ENCODE measurements at places on chromosomes 5 and 9.

- no peak for DNase-seq
Measured at GRCh38 chr9:124370896-124371582, 44.2 kb downstream of the PSMB7 start.

DNA sequence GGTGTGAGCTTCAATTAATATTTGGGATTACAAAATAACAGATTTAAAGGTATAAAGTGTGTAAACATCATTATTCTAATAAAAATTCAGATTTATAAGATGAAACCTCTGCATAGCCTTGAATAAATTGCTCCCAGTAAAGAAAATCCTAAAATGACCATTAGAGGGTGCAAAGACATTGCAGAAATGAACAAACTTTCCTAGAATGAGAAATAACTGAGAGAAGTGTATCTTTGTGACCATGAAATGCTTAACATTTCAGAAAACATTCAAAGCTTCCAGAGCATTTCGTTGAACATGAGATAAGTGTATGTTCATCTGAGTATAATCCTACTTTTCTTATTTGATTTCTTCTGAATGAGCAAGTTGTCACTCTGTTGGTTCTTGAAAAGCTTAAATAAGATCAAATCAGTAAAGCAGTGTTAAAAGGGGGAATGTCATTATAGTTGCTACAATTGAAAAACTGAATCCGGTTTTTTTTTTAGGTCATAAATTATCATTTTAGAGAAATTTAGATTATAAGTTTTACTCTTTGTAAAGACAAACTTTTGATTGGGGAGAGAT, 24.7 kb upstream of the NUDT12 start:
- DNase-seq = no peak

GRCh38 chr5:178202541-178202940, 1.8 kb upstream of the HNRNPAB start:
- no peak for DNase-seq

- DNase-seq = no peak
Measured at GRCh38 chr9:89493181-89493580, 4.7 kb downstream of the SEMA4D start.

DNA sequence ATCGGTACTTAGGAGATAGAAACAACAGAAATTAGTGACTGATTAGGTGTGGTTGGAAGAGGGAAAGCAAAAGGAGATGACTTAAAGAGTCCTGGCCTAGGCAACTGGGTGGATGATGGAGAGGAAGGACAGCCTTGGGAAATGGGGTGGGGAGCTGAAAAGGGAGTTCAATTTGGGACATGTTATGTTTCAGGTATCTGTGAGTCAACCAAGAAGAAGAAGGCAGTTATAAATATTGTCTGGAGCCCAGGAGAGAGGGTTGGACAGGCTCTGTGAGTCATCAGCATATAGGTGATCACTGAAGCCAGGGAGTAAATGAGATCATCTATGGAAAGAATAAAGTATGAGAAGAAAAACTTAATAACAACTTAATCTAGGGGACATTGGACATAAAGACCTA, 357.7 kb downstream of the NPR3 start:
- DNase-seq = no peak

DNA sequence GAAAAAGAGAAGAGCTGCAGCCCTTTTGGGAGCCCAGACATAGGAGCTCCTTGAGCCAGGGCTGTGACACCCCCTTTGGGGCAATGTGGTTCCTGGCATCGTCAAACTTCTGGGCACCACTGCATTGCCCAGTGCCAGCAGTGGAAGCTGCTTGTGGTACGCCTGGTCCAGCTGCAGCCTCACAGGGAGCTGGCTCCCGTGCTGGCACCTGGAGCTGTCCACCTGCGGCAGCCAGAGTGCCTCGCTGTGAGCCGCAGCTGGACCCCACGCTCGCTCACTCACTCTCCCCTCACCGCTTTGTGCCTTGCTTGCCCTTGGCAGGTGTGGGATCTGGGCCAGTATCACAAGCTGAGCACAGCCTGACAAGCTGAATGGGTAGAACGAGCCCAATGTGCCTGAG, 1150.8 kb upstream of the CDH6 start:
- DNase-seq = no peak

GRCh38 chr9:81636255-81636599, 53.1 kb downstream of the TLE1 start:
- DNase-seq = no peak

- no peak for DNase-seq
Measured at GRCh38 chr5:107011605-107012004, 659.1 kb downstream of the EFNA5 start.

GRCh38 chr9:37788332-37788731, 3.5 kb upstream of the EXOSC3 start:
- no peak for DNase-seq

- DNase-seq = no peak
Measured at GRCh38 chr5:163964671-163965070, 459.3 kb downstream of the MAT2B start.

- DNase-seq = no peak
Measured at GRCh38 chr5:33810491-33811120, 81.2 kb downstream of the ADAMTS12 start.

GRCh38 chr9:71446473-71447411, 321.6 kb downstream of the CEMIP2 start:
- DNase-seq = no peak

GRCh38 chr5:95285409-95285755, 488 bp upstream of the MCTP1 start:
- DNase-seq = no peak

- DNase-seq = no peak
Measured at GRCh38 chr9:85114799-85115198, 445.3 kb downstream of the NTRK2 start.

- no peak for DNase-seq
Measured at GRCh38 chr9:126510564-126510963, 103.2 kb upstream of the LMX1B start.

GRCh38 chr9:38205279-38205678, 136.3 kb upstream of the SHB start:
- no peak for DNase-seq

GRCh38 chr9:90789862-90790261, 11.8 kb upstream of the SYK start:
- no peak for DNase-seq

GRCh38 chr5:142013734-142014521, 1.1 kb upstream of the GNPDA1 start:
- peak; percentile 34 for DNase-seq

DNA sequence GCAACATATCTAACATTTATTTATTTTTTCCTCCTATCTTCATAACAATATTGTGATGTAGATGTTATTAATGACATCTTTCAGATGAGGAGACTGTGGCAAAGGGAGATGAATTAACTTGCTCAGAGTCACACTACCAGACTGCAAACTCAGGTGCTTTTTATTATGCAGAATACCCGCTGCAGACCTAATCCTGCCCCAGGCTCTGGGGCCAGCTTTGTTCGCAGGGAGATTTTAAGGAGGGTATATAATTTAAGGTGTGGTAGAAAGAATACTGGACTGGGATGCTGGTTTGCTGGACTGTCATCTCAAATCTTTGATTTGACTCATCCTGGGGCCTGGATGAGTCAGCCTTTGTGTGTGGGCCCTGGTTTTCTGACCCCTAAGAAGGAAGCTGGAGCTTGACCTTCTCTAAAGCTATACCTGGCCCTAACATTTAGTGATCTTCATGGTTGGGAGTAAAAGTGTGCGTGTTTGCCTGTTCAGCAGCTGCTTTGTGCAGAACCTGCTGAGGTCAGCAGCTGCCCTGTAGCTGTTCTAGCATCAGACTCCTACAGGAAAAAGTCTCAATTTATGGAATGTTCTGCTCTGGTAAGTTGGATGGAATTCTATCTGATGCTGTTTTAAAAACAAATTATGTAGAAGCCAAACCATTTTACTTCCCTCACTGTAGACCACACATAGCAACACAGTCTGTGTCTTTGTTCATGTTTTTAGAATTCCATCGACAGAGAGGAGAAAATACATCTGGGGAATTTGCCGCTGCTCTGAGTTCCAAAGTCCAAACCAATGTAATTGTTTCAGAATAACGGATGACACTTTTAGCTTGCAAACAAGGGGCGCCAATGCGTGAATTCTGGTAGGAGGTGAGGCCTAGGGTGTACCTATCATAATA, 4.5 kb downstream of the SLC36A1 start:
- DNase-seq = no peak

DNA sequence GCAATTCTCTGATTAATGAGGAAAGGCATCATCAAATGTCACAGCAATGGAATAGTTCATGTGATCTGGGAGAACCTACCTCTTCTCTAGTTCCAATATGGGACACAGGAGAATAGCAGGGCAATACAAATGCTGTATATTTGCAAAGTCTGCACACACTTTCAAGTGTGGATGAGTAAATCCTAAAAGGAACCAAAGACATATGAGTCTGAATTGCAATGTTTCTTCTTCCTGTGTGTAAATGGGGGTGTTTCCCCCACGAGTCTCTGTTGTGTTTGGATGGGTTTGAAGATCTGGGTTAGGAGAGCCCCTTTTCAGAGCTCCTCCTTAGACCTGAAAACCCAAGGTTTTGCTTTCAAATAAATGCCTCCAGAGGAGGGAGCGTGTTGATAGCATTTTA, 26.9 kb downstream of the SLC46A2 start:
- no peak for DNase-seq

- DNase-seq = peak; percentile 10
Measured at GRCh38 chr5:5886812-5887486, 464.5 kb downstream of the ICE1 start.

DNA sequence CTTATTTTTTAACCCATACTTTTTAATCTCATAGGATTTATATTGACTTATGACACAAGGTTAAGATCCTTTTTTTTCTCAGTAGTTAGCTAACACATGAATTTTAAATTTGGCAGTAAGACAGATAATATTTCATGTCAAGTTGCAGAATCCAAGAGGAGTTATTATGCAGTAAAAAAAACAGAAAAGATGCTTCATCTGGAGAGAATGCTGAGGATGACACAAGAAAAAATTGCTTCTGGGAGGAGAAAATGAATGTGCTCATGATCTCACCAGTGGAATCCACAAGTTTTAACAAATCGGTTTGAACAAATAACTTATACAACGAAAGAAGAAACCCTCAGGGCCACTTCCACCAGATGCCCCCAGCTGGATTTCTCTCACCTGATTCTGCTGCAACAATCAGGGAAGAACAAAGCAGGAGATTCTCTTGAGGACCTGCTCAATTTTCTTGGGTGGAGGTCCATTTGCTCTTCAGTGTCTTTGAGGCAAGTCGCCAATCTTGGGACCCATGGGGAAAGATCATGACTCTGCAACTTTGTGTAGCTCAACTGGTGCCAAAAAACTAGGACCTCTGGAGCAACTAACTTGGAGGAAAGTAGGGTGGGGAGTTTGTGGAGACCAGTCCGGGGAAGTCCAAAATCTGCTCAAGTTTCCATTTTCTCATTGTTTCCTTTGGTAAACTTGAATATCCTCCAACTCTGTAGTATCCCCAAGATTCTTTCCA, 50.5 kb upstream of the TNFSF15 start:
- no peak for DNase-seq

- no peak for DNase-seq
Measured at GRCh38 chr5:10671041-10672008, 89.7 kb downstream of the DAP start.

DNA sequence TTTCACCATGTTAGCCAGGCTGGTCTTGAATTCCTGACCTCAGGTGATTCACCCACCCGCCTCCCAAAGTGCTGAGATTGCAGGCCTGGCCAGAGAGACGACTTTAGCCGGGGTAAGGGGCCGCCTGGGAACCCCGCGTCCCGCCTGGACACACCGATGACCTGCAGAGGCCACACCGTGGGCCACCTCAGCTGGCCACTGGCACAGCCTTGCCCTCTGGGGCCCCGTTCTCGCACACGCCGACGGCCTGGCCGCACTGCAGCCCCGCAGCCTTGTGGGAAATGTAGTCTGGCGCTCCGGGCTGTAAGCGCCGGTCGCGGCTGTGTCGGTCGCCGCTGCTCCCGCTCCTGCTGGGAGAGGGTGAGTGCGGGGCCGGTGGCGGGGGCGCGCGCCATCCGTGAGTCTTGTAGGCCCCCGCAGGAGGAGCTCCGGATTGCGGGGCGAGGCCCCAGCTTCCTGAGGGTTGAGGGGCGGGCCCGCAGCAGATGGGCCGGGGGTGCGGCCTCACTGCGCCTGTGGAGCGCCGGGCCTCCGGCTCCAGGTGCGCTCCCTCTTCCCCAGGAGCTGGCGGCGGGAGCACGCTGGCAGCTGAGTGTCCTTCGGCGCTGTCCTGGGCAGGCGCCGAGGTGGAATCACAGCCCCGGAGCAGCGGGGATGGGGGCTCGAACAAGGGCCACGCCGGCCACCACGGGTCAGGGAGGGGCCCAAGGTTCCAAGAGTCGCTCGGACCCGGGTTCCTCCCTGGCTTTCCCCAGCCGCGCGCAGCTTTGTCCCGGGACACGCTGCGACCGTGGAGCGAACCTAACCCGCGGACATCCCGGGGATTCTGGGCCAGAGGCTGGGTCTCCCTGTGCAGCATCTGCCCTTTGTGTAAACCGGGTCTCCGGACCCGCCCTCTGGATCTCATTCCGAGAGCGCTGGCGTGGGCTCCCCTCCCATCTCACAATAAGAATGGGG, at the start of gene ZFP2:
ZFP2 (plus strand) TSS at position 299 of the 957 bp plus-strand sequence. CDS start 35,401 bp downstream, outside the sequence.
- DNase-seq = no peak

- DNase-seq = no peak
Measured at GRCh38 chr9:15944341-15944740, 391.5 kb downstream of the CCDC171 start.

GRCh38 chr9:137025517-137025966, 2.5 kb downstream of the ABCA2 start:
- no peak for DNase-seq

GRCh38 chr5:102772273-102772672, 17.2 kb downstream of the PAM start:
- DNase-seq = no peak

GRCh38 chr9:71333321-71333720, 211.9 kb upstream of the TRPM3 start:
- DNase-seq = no peak

GRCh38 chr9:1404940-1405339, 354.8 kb downstream of the DMRT2 start:
- no peak for DNase-seq

- DNase-seq = no peak
Measured at GRCh38 chr9:88835038-88835466, 156.2 kb upstream of the S1PR3 start.

GRCh38 chr5:146897061-146897460, 18.5 kb upstream of the PPP2R2B start:
- no peak for DNase-seq

DNA sequence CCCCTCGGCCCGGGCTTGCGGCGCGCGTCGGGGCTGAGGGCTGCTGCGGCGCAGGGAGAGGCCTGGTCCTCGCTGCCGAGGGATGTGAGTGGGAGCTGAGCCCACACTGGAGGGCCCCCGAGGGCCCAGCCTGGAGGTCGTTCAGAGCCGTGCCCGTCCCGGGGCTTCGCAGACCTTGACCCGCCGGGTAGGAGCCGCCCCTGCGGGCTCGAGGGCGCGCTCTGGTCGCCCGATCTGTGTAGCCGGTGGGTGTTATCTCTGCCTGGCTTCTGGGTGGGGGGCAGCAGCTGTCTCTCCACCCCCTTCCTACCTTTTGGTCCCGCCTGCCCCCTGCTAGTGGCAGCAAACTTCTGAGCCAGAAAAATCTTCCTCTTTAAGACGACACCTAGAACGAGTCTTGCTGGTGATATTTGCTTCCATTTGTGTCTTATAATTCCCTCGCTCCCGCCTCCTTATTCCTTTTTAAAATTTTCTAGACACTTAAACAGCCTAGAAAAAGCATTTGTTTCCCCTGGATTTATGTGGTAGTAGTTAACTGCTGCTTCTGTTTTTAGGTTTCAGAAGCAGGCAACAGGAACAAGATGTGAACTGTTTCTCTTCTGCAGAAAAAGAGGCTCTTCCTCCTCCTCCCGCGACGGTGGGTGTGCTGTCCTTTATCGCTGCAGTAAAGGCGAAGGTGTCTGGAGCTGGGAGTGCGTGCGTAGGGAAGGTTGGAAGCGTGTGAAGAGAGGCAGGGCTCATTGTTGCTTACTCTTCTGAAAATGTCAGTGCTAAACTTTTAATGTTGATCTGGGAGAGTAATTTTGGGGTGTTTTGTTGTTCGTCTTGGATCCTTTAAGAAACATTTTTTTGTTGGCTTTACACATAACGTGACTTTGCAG, 554 bp downstream of the JAK2 start:
- DNase-seq = peak; percentile 64

Measured in hematopoietic multipotent progenitor cell treated with erythropoietin and hydrocortisone succinate and interleukin-3 and kit ligand, for 15 days (in vitro differentiated cells).